NAMALWA (cell line): ENCODE measurements at places on chromosomes 5 and 9.

GRCh38 chr9:98897745-98898144, 46.0 kb upstream of the COL15A1 start:
- no peak for DNase-seq

DNA sequence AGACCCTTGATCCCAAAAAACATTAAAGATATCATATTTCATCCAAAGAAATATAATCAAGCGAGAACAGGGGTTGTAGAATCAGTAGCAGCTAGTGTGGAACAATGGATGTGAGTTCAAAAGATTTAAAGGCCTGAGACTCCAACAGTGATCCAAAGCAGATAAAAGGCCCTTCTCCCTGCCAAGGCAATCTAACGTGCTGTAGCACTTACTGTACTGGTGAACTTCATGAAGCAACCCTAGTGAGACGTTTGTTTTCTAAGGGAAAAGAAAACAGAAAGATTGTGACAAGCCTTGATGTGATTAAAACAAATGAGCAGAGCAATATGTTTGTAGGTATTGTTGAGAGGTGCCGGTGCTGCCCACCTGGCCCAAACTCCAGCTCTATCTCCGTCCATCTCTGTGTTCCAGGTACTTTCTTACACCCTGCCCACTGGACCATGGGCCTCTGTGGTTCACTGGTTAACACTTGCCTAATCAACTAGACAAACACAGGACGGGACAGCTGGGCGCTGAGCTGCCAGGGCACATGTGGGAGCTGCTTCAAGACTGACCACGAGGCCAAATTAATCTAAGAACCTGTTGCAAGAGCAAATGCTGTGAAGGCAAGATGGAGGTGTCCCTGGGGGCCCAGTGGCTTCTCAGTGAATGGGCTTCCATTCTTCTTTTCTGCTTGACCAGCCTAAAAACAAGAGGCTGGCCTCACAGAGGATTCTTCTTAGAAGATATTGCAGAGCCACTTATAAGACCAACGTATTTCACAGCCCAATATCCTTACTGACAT, 265.5 kb downstream of the CWC27 start:
- peak; percentile 13 for DNase-seq

GRCh38 chr9:126721564-126721981, 83.3 kb upstream of the ZBTB43 start:
- peak; percentile 34 for DNase-seq

- no peak for DNase-seq
Observed at GRCh38 chr9:16315720-16316119, 554.8 kb downstream of the BNC2 start.

- no peak for DNase-seq
Observed at GRCh38 chr5:135480511-135480910, 28.4 kb upstream of the TIFAB start.

DNA sequence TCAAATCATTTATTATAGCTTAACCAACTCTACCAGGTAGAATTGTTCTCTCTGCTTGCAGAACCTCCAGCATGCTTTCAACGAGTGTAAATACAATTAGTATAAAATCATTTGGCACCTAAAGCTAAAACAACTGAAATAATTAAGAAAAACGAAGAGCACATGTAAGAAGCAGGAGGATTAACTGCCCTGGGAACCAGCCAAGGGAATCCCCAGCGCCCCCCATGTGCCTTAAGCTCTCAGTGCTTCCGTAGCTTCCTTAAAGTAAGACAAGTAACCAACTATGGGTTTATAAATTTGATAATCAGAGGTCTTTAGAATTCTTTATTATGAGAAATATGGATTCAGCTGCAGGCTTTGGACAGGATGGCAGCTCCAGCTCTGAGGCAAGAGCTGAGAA, 402.4 kb downstream of the RAB3C start:
- DNase-seq = no peak

- no peak for DNase-seq
Observed at GRCh38 chr5:74627646-74628279, 12.8 kb downstream of the ENC1 start.

DNA sequence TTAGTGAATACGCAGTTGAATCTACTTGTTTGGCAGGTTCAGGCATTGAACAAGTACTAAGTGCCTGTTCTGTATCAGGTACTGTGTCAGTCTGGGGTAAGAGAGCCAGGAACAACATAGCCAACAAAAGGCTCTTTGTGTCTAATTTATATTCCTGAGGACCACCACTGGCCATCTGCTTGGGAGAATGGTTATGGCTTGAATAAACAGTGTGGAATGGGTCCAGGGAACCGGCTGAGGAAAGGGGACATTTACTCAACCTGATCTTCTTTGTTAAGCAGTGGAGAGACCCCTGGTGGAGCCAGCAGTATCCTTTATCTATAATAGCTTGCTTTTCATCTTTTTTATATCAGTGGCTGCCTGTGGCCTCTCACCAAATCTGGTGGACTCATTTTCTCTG, 38.6 kb downstream of the EXOSC2 start:
- peak; percentile 36 for DNase-seq

DNA sequence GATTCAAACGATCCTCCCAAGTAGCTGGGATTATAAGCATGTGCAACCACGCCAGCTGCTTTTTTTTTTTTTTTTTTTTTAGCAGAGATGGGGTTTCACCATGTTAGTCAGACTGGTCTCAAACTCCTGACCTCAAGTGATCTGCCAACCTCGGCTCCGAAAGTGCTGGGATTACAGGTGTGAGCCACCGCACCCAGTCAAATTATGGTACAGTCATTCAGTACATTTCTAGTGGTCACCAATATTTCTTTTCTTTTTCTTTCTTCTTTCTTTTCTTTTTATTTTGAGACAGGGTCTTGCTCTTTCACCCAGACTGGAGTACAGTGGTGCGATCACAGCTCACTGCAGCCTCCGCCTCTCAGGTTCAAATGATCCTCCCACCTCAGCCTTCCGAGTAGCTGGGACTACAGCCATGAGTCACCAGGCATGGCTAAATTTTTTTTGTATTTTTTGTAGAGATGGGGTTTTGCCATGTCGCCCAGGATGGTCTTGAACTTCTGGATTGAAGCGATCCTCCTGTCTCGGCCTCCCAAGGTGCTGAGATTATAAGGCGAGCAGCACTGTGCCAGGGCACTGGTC, 25.4 kb upstream of the DCP2 start:
- DNase-seq = no peak

- no peak for DNase-seq
Observed at GRCh38 chr9:133261753-133262120, 13.3 kb downstream of the ABO start.

GRCh38 chr5:172903790-172904189, 55.4 kb upstream of the RPL26L1 start:
- DNase-seq = no peak

GRCh38 chr9:21695874-21696341, 106.5 kb upstream of the MTAP start:
- no peak for DNase-seq

DNA sequence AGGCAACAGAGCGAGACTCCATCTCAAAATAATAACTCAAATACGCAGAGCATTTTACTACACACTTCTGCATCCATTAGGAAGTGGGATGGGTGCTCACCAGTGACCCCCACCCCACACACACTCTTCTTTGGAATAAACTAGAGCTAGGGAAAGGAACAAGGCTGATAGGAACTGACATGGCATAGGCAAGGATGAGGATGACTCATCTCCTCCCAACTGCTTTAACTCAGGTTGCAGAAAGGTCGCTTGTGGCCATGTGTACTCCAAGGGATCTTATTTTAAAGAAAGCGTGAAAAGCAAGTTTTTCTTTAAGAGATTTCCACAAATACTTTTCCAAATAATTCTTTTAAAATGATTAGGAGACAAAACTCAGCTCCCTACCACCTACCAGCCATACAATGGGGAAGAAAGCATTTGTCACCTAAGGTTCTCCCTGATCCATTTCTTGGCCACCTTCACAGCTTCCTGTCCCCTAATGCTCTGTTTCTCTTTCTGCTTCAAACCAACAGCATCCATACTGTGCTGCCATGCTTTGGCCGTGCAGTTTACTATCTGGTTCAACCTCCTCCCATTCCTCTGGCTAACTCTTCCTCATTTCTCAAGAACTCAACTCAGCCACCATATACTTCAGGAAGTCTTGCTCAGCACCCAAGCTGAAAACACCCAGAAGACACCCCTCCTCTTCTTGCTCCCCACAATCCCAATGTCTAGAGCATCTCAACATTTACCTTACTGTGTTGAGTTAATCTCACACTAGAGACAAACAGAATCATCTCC, 211.9 kb downstream of the ACTL7B start:
- no peak for DNase-seq

GRCh38 chr5:131679911-131680310, 44.9 kb upstream of the RAPGEF6 start:
- DNase-seq = no peak

DNA sequence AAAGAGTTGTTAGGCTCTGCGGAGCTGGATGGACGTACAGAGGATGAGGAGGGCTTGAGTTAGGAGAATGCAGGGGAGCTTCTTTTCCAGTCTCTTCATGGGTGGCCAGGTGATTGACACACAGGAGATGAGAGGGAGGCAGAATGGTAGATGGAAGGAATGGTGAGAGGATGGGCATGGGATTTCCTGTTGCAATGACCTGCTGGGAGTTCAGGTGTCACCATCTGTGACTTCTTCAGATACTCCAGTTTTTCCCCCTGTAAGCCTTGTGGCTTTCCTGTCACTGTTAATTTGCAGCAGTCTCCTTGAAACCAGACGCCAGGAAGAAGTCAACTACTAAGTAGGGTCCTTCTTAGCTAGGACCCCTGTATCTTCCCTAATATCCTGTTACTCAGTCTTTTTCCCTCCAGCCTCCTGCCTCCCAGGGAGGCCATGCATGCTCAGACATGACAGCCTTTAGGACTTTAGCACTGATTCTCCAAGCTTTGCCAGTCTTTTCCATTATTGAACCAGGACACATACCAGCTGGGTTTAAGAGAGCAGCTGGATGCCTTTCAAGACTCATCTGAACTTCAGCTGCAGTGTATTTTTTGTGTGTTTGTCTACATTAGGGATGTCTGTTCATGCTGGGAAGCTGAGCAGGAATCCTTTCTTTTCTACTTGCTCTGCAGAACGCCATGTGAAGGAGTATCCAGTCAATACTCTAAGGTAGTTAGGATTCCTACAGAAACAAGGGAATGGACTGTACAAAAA, 67.2 kb upstream of the CD180 start:
- no peak for DNase-seq

- DNase-seq = no peak
Observed at GRCh38 chr9:703392-703791, 138.1 kb upstream of the DMRT1 start.

GRCh38 chr9:73890685-73891277, 606.4 kb upstream of the RORB start:
- no peak for DNase-seq

GRCh38 chr5:178417391-178417811, 172.8 kb downstream of the COL23A1 start:
- DNase-seq = no peak

DNA sequence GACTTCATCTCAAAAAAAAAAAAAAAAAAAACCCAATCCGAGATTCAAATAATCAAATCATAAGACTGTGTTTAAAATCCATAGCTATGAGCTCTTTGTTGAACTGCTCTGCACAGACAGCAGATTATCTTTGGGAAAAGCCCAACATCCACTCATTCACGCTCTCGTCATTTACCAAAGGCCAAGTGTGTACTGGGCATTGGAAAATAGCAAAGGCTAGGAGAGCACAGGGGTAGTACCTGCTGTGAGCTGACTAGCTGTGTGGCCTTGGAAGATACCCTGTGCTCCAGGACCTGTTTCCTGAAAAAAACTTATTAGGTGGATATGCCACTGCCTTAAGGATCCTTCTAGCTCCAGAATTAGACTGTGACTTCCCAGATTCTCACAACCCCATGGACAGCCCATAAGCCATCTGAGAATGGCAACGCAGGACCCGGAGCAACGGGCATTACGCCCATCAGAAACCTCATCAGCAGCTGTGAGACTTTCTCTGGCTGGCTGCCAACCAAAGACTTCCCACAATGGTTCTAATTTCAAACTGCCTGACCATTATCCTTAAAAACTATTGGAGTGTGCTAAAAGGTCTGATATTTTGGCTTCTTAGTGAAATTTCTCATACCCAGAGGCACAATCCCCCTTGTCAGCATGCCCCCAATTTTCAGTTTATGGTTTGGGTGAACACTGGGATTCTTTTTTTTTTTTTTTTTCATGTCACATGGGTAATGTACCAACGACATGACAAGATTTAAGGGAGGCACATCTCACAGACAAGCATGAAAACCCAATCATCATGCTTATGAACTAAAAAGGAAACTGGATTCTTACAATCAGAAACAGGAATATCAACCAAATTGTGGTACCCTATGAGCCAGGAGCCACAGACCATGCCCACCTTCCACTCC, 16.8 kb downstream of the SERINC5 start:
- DNase-seq = peak; percentile 65
